T-helper 1 cell treated with Interleukin-12 subunit alpha and Interleukin-12 subunit beta and Interleukin-4 antibody, amounts not matched to agents 30 ng/mL and 1 ng/mL, for 36 hours (primary cell): ENCODE measurements at places on chromosomes 4 and X. TPM values are rescaled to one million over a fixed set of nuclear protein-coding genes. Genes with fewer than 3 reads are reported as not detected.

Gene CXorf49
- total RNA-seq: not detected in 2 replicates

Gene IL3RA
- 17.4 and 18.9 TPM in 2 replicates for total RNA-seq

Gene MAGED2
- 44.6 and 46.0 TPM in 2 replicates for total RNA-seq

Gene SORCS2
- total RNA-seq: not detected in 2 replicates

Gene XPNPEP2
- total RNA-seq: 0.61 and 0.88 TPM in 2 replicates

Gene SPARCL1
- total RNA-seq: not detected in 2 replicates

Gene CCDC160
- 0.15 and 0.17 TPM in 2 replicates for total RNA-seq

Gene PNMA6F
- total RNA-seq: not detected in 2 replicates

Gene BEND2
- total RNA-seq: not detected in 2 replicates

Gene DIPK2B
- total RNA-seq: not detected in 2 replicates

Gene XAGE1B
- total RNA-seq: not detected in 2 replicates

Gene IL15
- 3.8 and 4.0 TPM in 2 replicates for total RNA-seq

Gene RTL3
- not detected in 2 replicates for total RNA-seq

Gene MAGEB17
- total RNA-seq: not detected in 2 replicates

Gene ZIC3
- total RNA-seq: not detected in 2 replicates

Gene MYL5
- total RNA-seq: 27.9 and 29.2 TPM in 2 replicates

Gene VCX2
- not detected in 2 replicates for total RNA-seq

Gene SLITRK4
- total RNA-seq: not detected in 2 replicates

Gene MXRA5
- total RNA-seq: not detected in 2 replicates

Gene MANBA
- total RNA-seq: 15.0 and 15.1 TPM in 2 replicates

Gene TCEAL3
- 0.49 and 0.80 TPM in 2 replicates for total RNA-seq

Gene NIPAL1
- total RNA-seq: 0.85 and 1.1 TPM in 2 replicates

Gene GLRA3
- total RNA-seq: not detected in 2 replicates

Gene LRP2BP
- total RNA-seq: 0.39 and 0.59 TPM in 2 replicates

Gene TMEM255A
- not detected in 2 replicates for total RNA-seq

Gene UTP14A
- total RNA-seq: 31.9 and 32.0 TPM in 2 replicates

Gene SCRG1
- total RNA-seq: not detected in 2 replicates

Gene PPM1K
- 72.1 and 75.1 TPM in 2 replicates for total RNA-seq

Gene ACOX3
- 15.9 and 16.5 TPM in 2 replicates for total RNA-seq

Gene MUC7
- not detected in 2 replicates for total RNA-seq
